ENCODE measurements at places on chromosomes 5 and 9. TPM values are rescaled to one million over a fixed set of nuclear protein-coding genes. Genes with fewer than 3 reads are reported as not detected.

TMEM174 gene
- total RNA-seq: not detected

PCDHB11 gene
- not detected for total RNA-seq

ADAMTS13 gene
- 0.70 TPM for total RNA-seq

SLC22A4 gene
- 2.2 TPM for total RNA-seq

SLIT3 gene
- total RNA-seq: 13.8 TPM

SAP30L gene
- 27.0 TPM for total RNA-seq

ARAP3 gene
- total RNA-seq: 2.6 TPM

All from hair follicular keratinocyte (primary cell).